ENCODE measurements at places on chromosomes 3 and 15. TPM values are rescaled to one million over a fixed set of nuclear protein-coding genes. Genes with fewer than 3 reads are reported as not detected.

UBE2E2 gene
- 39.3 TPM for total RNA-seq

- H3K27me3 ChIP-seq = no peaks in the 10 kb centered on the region
- no peak for DNase-seq
- no peaks in the 10 kb centered on the region for H3K36me3 ChIP-seq
- H3K4me3 ChIP-seq = no peak overlapping the region
These were observed 34.9 kb upstream of the ST6GAL1 start for GRCh38 chr3:186895406-186895805.

DNA sequence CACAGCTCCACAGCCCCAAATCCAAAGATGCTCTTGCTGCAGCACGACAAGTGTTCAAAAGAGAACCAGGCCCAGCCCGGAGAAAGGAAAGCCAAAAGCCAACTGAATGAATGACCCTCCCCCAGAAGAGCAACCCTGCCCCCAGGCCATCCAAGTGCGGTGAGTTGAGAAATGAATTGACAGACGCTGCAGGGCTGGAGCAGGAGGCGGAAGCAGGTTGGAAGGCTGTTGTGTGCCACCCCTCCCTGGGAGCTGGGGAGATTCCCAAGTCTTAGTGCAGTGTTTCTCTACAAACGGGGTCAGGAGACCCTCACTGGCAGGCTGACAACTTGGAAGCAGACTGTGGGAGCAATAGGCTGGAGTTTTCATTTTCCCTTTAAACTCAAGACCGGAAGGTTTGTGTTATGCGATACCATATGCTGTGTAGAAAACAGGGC lies 3.5 kb upstream of the SPTBN5 start:
- H3K27ac ChIP-seq = no peak overlapping the region
- DNase-seq = no peak
- no peaks in the 10 kb centered on the region for H3K27me3 ChIP-seq
- no peaks in the 10 kb centered on the region for H3K36me3 ChIP-seq

DNA sequence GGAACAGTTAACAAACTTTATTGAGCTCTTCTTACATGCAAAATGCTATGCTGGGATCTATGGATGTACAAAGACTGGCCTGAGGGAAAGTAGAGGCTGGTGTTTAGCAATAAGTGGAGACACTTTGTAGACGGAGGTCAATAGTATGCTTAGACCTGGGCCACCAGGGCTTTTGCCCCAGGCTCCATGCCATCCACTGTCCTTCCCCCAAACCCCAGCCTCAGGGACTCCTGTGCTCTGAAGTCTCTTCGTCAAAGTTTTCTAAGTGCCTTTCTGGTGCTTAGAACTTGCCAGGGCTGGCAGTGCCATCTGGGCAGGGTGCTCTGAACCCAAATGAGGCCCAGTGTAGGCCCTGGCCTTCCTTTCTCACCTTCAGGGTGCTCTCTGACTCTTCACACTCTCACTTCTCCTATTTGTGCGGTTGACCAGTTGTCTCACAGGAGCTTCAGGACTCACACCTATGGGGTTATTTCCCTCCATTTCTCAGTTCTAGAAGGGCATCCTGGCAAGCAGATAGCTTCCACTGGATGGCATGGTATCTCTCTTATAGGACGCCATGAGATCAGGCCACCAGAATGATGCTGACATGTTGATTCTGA lies 21.8 kb upstream of the KCNAB1 start:
- H3K36me3 ChIP-seq = no peaks in the 10 kb centered on the region
- no peaks in the 10 kb centered on the region for H3K4me1 ChIP-seq
- H3K27ac ChIP-seq = no peak overlapping the region
- DNase-seq = no peak
- H3K27me3 ChIP-seq = no peaks in the 10 kb centered on the region

GRCh38 chr3:71341721-71342120 lies 241.8 kb downstream of the FOXP1 start:
- H3K4me1 ChIP-seq = no peaks in the 10 kb centered on the region
- DNase-seq = no peak
- H3K4me3 ChIP-seq = no peak overlapping the region
- H3K36me3 ChIP-seq = no peaks in the 10 kb centered on the region
- no peak overlapping the region for H3K27ac ChIP-seq

GRCh38 chr15:33107950-33108349 lies 86.6 kb downstream of the FMN1 start:
- no peak for DNase-seq
- H3K27me3 ChIP-seq = no peaks in the 10 kb centered on the region
- H3K4me3 ChIP-seq = no peak overlapping the region
- H3K36me3 ChIP-seq = no peaks in the 10 kb centered on the region

DNA sequence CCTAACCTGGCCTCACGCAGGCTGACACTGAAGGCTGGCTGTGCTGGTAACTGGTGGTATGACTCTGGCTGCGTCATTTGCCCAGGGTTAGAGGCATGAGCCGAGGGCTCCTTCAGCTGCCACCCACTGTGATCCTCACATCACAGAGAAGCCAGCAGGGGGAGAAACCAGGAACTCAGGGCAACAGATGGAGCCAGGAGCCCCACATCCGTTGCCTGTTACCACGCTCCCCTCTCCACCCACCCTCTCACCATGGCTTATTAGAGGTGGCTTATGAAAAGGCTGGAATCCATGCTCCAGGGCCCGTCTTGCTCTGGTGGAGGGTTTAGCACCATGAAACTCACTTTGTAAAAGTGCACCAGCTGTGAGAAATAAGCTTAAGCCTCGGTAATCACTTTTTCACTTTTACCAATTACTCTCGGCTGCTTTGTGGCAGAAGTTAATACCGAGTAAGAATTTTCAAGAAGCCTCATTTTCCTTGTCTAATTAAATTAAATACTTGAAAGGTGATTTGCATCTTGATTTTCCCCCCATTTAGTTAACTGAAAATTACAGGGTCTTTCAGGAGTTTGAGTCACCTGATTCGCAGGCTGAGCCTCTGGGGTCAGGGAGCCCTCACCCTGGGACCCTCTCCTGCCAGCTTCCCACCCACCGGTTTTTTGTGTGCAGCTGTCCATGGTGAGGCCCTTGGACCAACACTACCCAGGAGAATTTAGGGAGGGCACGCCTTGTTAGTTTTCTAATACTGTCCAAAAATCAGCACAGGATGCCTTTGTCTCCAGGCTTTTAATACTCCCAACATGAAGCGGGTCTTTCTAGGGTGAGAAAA lies 60.9 kb downstream of the ASB7 start:
- H3K4me3 ChIP-seq = no peak overlapping the region
- H3K4me1 ChIP-seq = no peaks in the 10 kb centered on the region
- no peak for DNase-seq
- no peaks in the 10 kb centered on the region for H3K27me3 ChIP-seq
- no peak overlapping the region for H3K27ac ChIP-seq
- H3K36me3 ChIP-seq = no peaks in the 10 kb centered on the region

GOLGA6L6 gene
- not detected for total RNA-seq

DNA sequence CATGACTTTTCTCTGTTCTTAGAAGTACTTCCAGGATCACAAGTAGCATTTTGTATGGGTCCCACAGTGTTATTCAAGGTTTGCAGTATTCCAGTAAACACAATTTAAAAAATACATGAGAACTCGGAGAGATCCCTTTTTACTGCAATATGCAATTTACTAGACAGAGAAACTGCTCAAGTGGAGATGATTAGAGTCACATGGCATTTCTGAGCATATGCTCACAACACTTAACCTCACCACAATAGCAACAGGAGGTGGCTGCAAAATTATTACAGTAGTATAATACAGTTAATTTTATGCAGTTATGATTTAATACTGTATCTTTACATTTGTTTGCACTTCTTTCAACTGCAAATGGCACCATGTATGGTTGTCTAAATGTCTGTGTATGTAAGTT lies 87.5 kb downstream of the PIK3CB start:
- H3K4me1 ChIP-seq = no peaks in the 10 kb centered on the region
- H3K27me3 ChIP-seq = no peaks in the 10 kb centered on the region
- H3K36me3 ChIP-seq = no peaks in the 10 kb centered on the region
- DNase-seq = no peak
- no peak overlapping the region for H3K4me3 ChIP-seq

INKA1 gene
- 5.5 TPM for total RNA-seq

WDR93 gene
- not detected for total RNA-seq

GRCh38 chr15:90954712-90955623 lies at the start of gene RCCD1:
Gene RCCD1, plus strand, starts transcription at chr15:90954884. Its CDS starts 1,851 bp downstream, at chr15:90956735.
- peak within 1 kb of the TSS; percentile 24 for H3K4me3 ChIP-seq
- DNase-seq = peak; percentile 98
- H3K27me3 ChIP-seq = no peaks in the 10 kb centered on the region
- peaks cover 5% of the 10 kb centered on the region for H3K36me3 ChIP-seq
- H3K27ac ChIP-seq = peak within 1 kb of the TSS; percentile 78
- H3K4me1 ChIP-seq = no peaks in the 10 kb centered on the region

LTF gene
- 3.2 TPM for total RNA-seq

KLHL40 gene
- total RNA-seq = not detected

DNA sequence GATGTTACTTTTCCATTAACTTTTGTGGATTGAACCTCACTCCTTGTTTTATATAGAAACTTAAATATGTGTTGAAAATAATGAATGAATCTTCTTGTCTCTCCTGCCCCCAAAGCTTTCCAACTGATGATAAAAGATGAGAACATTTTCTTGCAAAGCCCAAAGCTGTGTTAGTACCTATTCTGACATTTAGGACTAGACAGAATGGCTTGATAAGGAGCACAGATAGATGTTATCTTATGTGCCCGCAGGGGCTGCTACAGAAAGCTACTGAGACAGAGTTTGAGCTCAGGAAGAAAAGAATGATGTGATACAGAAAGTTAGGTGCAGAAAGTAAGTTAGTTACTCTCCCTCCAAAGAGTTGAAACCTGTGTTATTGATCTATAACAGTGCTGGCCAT lies 109.4 kb upstream of the ATP11B start:
- no peak overlapping the region for H3K4me3 ChIP-seq
- peaks cover 1% of the 10 kb centered on the region for H3K27me3 ChIP-seq
- no peak overlapping the region for H3K27ac ChIP-seq
- DNase-seq = no peak

DNA sequence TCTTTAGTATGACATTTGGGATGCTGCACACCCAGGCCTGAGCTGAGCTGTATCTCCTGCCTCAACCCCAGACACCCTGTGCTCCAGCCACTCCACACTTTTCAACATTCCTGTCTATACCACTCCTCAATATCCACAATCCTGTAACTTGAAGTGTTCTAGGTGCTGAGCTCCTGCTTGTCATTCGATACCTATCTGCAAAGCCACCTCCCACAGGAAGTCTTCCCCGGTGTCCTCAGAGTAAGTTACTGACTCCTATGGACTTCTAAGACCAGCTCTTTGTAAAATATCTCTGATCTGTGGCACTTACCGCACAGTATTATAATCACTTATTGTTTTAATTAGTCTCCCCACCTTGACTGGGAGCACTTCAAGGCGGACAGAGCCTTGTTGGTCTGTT lies 1.2 kb upstream of the CAV3 start:
- no peak for DNase-seq
- H3K27me3 ChIP-seq = no peaks in the 10 kb centered on the region
- no peaks in the 10 kb centered on the region for H3K4me1 ChIP-seq
- no peak overlapping the region for H3K27ac ChIP-seq
- H3K36me3 ChIP-seq = no peaks in the 10 kb centered on the region

GRCh38 chr15:58528188-58528870 lies 96.5 kb downstream of the LIPC start:
- H3K4me3 ChIP-seq = no peak overlapping the region
- H3K27ac ChIP-seq = peak overlapping the region; percentile 69
- no peaks in the 10 kb centered on the region for H3K27me3 ChIP-seq
- no peak for DNase-seq

- H3K4me3 ChIP-seq = no peak overlapping the region
- no peaks in the 10 kb centered on the region for H3K36me3 ChIP-seq
- H3K27me3 ChIP-seq = no peaks in the 10 kb centered on the region
These were observed 87.5 kb upstream of the CADPS start for GRCh38 chr3:62962714-62963113.

P2RY14 gene
- 1.1 TPM for total RNA-seq

DNA sequence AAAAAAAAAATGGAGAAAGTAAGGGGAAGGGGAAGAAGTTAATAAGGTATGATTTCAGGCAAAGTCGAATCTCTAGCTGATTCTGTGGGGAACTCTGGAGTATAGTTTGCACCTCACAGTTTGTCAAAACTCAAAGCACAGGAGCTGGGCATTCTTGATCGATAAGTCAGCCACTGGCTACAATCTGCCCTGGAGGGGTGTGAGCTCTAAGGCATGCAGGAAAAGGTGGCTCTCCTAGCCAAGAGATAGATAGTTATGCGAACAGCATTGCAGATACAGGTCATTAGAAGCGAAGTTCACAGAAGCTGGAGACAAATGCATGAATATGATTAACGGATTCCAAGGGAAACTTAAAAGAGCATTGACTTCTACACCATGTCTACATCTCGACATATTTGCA lies 952.6 kb downstream of the AGBL1 start:
- no peaks in the 10 kb centered on the region for H3K27me3 ChIP-seq
- H3K27ac ChIP-seq = no peak overlapping the region

GRCh38 chr3:69313251-69313650 lies 72.6 kb downstream of the FRMD4B start:
- no peak overlapping the region for H3K4me3 ChIP-seq
- H3K4me1 ChIP-seq = peaks cover 2% of the 10 kb centered on the region
- no peak overlapping the region for H3K27ac ChIP-seq
- H3K27me3 ChIP-seq = no peaks in the 10 kb centered on the region
- H3K36me3 ChIP-seq = no peaks in the 10 kb centered on the region

SIDT1 gene
- total RNA-seq = 1.8 TPM

DUOX1 gene
- total RNA-seq = 0.71 TPM

GRCh38 chr15:57890351-57890750 lies 175.2 kb downstream of the ALDH1A2 start:
- no peaks in the 10 kb centered on the region for H3K36me3 ChIP-seq
- no peak overlapping the region for H3K27ac ChIP-seq
- DNase-seq = no peak
- no peaks in the 10 kb centered on the region for H3K27me3 ChIP-seq

DNA sequence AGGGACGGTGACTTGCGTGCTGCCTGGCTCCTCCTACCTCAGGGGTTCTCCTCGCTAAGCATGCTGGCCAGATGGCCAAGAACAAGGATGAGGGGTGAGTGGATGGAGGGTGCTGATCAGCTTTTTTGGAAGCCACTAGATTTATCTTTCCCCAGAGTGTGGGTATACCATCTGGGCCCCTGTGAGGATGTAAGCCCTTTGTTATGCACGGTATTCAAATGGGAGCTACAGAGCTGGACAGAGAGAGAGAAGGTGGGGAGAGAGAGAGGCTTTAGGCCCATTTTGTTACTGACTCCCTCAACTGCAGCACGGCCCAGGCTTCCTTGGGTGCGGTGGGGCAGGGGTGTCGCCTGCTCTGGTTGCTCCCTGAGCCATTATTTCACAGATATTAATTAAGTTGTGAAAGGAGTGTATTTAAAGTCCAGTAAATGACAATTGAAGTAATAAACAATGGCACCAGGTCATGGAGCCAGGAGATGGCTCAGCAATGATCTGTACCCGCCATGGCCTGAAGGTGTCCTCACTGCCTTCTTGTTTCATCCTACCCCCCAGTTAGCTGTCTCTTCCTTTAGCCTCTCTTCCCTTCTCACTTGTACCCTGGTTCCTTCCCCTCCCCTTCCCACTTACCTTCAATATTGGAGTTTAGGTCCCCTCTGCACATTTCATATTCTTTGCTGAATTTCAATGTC lies 158.0 kb downstream of the CLSTN2 start:
- H3K4me1 ChIP-seq = no peaks in the 10 kb centered on the region
- no peak for DNase-seq
- H3K27ac ChIP-seq = no peak overlapping the region
- no peak overlapping the region for H3K4me3 ChIP-seq
